ENCODE measurements at places on chromosomes 3 and 15.

GRCh38 chr15:101169495-101170071 lies 82.3 kb downstream of the CHSY1 start:
- no peak for DNase-seq

DNA sequence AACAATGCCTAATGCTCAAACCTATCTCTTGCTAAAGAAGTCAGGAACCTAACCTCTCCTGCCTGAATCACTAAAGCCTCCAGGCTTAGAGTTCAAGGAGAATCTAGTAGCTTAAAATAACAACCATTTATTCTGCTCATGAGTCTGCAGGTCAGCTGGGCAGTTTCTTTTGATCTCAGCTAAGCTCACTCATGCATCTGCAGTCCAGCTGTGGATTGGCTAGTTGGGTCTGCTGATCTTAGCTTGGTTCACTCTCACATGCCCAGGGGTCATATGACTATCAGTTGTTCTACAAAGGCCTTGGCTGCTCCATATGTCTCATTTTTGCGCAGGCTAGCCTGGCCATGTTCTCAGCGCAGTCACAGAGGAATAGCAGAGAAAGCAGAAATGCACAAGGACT lies 109.2 kb upstream of the STT3B start:
- DNase-seq, result no peak

DNA sequence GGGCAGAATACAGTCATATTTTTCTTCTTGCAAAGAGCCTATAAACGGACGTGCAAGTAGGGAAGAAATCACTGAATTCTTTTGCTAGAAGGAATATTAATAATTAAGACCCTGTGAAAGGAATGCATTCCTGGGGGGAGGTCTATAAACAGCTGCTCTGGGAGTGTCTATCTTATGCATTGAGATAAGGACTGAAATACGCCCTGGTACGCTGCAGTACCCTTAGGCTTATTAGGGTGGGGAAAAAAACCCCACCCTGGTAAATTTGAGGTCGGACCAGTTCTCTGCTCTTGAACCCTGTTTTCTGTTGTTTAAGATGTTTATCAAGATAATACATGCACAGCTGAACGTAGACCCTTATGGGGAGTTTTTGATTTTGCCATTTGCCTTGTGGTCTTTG lies 100.0 kb upstream of the KBTBD8 start:
- DNase-seq, result no peak

DNA sequence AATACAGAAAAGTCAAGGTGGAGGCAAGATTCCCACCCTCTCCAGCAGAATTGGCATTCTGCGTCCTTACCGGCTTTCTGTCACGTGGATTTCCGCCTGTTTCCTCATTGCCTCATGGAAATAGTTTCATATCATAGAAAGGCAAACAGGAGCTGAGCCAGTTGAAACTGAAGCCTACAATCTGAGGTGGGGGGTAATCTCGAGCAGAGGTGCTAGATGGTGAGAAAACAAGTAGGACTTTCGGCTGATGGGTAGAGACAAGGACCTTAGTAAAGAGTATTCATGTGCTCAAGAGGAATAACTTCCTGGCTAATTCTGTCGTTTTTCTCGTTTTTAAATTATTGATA lies 39.9 kb downstream of the LRCH3 start:
- no peak for DNase-seq
